ENCODE measurements at places on chromosomes 7 and 10.

DNA sequence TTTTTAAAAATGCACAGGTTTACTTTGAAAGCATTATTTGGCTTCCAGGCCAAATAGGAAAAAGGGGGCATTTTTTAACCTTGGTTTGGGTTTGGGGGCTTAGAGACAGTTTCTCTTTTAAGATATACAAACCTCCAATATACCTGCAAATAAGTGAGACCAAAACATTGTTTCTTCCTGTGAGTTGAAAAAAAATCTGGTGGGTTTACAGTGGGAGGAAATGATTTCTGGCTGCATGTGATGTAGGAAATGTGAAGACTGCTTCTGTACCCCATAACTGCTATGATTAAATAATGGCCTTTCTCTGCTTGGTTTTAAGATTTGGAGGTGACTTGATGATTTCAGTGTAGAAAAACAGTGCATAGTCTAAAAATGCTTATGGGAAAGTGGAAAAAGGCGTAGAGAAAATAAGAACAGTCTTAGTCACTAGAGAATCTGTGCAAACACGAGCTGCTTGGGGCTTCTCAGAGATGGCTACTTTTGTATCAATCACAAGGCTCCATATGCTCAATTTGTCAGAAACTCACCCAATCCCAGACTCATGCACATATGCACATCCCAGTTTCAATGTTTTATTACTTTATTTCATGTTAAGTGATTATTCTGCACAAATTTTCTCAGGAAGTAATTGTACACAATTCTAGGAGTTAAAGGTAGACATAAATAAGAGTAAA, 22.1 kb upstream of the PRKCQ start:
- no peak for DNase-seq

GRCh38 chr10:117497736-117498135, 44.8 kb upstream of the EMX2 start:
- no peak for DNase-seq

DNA sequence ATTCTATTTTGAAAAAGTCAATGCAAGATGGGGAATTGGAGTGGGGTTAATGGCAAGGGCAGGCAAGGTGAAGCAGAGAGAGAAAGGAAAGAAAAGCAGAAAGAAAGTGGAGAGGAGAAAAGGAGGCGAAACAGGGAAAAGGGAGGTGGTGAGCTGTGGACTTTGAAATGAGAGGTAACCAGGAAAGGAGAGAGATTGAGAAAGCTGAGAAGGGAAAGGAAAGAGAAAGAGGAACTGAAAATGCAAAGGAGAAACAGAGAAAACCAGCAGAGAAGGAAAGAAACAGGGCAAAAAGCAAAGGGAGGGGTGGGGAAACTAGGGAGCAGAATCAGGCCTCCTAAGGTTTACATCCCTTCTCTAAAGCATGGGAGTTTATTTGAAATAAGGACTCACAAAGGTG, 72.5 kb upstream of the TPK1 start:
- no peak for DNase-seq

GRCh38 chr7:97275475-97275874, 158.0 kb downstream of the SDHAF3 start:
- no peak for DNase-seq

- no peak for DNase-seq
Measured at GRCh38 chr10:75043256-75044131, 68.0 kb upstream of the SAMD8 start.

- no peak for DNase-seq
Measured at GRCh38 chr10:10677479-10677878, 340.2 kb upstream of the CELF2 start.

DNA sequence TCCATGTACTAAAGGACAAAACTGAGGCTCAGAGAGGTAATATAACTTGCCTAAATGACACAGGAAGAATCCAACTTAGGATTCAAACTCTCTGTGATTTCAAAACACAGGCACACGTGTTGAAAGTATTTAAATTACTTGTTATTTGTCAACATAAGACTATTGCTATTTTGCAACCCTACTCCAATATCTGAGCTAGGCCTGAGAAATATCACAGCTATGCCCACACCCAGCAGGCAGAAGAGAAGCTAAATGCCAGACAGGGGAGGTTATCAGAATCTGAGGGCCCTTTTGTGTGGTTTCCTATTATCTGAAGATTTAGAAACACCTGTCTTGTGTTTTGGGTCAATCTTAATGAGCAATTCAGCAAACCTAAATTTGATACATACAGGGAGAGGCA, 204.3 kb downstream of the ANK3 start:
- DNase-seq, result no peak

DNA sequence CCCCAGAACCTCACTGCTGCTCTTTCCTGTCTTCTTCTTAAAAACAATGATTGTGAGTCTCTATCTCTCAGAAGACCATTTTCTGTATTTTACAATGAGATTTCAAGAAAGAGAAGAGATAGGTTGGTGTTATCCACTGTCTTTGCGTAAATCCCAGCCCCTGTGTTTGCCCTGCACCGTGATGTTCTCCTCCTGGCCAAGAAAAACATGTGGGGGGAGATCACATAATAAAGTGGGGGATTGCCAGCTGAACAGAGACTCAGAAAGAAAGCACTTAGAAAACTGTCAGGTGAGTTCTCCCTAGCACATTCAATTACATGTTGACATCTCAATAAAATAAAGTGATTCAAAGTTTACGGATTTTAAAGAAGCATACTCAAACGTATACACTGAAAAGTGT, 105.0 kb upstream of the PITRM1 start:
- DNase-seq, result no peak

DNA sequence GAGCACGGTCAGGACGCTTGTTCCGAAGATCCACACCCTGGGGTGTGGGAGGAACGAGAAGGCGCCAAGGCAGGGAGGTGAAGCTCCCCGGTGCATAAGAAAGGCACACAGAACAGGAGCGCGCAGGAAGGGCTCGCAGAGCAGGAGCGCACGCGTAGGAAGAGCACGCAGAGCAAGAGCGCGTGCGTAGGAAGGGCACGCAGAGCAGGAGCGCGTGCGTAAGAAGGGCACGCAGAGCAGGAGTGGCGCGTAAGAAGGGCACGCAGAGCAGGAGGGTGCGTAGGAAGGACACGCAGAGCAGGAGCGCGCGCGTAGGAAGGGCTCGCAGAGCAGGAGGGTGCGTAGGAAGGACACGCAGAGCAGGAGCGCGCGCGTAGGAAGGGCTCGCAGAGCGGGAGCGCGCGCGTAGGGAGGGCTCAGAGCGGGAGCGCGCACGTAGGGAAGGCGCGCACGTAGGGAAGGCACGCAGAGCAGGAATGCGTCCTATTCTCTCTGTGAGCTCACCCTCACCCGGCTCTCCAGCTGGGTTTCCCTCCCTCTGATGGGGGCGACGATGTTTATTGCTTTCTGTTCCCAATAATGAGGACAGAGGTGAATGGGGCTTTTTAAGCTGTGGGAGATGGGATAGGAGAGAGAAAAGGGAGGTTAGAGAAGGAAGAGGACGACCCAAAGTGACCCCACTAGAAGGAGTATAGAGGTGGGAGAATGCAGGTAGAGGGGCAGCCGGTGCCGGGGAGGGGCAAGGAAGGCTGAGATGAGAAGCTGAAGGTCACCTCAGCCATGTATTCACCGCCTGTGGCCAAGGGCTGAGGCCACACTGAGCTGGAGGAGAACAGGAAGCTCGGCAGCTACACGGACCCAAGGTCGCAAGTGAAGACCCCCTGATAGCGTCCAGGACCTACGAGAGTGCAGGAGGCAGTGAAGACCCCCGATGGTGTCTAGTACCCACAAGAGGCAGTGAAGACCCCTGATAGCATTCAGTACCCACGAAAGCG, 423.2 kb downstream of the PTPRN2 start:
- DNase-seq, result no peak

DNA sequence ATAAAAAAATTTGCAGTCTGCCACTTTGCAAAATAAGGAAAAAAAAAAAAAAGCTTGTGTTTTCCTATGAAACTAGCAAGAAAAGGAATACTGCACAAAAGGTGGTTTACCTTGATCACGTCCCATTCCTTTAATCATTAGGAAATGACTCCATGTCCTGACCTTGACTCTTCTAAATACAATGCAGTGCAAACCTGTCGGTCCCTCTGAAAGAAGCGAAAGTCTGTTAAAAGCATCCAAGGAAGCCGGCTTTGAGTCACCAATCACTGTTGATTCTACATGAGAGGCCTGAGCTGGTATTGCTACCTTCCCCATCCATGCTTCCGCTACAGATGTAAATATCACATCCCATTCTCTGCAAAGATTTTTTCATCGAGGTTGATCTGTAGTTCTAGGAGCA, 652.1 kb downstream of the SDK1 start:
- no peak for DNase-seq

GRCh38 chr10:33199731-33200232, 134.7 kb downstream of the NRP1 start:
- no peak for DNase-seq

- no peak for DNase-seq
Measured at GRCh38 chr10:421170-421569, 268.3 kb downstream of the DIP2C start.

- DNase-seq, result peak; percentile 50
Measured at GRCh38 chr7:44580945-44581878, 819 bp downstream of the TMED4 start.

- DNase-seq, result no peak
Measured at GRCh38 chr10:52879091-52879807, 106.7 kb upstream of the MBL2 start.

- DNase-seq, result no peak
Measured at GRCh38 chr10:131215776-131216175, 95.7 kb downstream of the TCERG1L start.

DNA sequence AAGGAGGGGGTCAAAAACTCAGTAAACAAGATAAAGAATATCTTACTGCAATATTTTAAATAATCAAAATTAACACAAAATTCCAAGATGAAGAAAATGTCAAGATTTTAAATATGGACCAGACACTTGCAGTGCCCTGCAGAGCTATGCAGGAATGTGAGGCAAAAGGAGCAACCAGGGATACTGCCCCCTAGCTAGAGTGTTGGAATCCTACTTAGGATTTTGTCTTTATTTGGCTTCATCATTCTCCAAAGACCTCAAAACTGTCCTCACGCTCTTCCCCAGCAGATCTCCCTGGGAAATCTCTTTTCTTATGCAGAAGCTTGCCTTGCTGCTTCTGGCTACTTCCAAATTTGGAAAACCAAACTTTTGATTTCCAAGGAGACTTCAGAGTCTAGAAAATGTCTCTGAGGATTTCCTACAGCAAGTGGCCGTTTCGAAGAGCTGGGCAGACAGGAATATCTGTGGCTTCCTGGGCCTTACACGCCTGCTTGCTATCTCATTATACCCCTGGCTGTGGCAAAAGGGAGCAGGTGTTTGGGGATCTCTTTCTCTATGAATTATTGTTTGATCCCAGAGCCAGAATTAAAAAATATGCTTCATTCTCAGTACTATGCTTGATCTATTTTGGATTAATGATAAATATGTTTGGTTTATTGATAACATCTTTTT, 232.2 kb upstream of the BMPER start:
- no peak for DNase-seq

- DNase-seq, result no peak
Measured at GRCh38 chr7:158887594-158887993, 31.2 kb downstream of the DYNC2I1 start.

GRCh38 chr10:133056001-133056400, 31.7 kb upstream of the ADGRA1 start:
- DNase-seq, result no peak

DNA sequence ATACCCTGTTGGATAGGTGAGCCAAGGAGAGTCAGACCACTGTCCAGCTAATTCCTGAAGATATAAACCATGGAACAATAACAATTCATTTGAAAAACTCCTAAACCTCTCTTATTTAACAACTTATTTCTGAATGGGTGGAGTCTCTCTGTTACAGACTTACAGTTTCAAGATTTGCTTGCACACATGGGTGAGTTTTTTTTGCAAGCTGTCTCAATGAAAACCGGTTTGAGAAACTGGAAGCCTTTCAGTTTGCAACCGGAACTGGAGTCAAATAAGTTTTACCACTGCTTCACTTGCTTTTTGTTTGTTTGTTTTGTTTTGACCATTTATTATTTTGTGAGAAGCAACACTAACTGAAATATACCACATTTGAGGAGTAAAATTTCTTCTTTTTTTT, 243.8 kb downstream of the MTERF1 start:
- no peak for DNase-seq
